ENCODE measurements at places on chromosomes 3 and 15.

GRCh38 chr15:34942363-34942762 is 27.2 kb downstream of the AQR start:
- H3K36me3 ChIP-seq = peaks cover 48% of the 10 kb centered on the region
- no peak overlapping the region for H3K27ac ChIP-seq
- DNase-seq = no peak
- H3K4me3 ChIP-seq = no peak overlapping the region

DNA sequence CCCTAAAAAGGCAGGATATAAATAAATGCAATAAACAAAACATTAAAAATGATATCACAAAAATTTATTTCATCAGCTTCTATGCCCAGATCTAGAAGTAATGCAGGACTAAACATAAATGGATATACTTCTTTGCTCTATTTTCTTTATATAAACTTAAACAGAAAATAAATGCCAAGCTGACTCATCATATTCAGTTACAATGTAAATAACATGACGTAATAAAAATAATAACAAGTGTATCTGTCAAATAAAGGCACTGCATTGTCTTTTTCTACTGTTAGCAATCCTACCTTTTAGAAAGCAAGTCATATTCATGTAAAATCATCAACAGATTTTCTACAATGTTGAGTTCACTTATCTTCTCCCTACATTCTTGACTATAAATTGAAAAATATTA is 61.6 kb downstream of the NEK10 start:
- H3K36me3 ChIP-seq = no peaks in the 10 kb centered on the region
- H3K27ac ChIP-seq = no peak overlapping the region
- DNase-seq = no peak
- H3K4me1 ChIP-seq = no peaks in the 10 kb centered on the region
- H3K27me3 ChIP-seq = no peaks in the 10 kb centered on the region

DNA sequence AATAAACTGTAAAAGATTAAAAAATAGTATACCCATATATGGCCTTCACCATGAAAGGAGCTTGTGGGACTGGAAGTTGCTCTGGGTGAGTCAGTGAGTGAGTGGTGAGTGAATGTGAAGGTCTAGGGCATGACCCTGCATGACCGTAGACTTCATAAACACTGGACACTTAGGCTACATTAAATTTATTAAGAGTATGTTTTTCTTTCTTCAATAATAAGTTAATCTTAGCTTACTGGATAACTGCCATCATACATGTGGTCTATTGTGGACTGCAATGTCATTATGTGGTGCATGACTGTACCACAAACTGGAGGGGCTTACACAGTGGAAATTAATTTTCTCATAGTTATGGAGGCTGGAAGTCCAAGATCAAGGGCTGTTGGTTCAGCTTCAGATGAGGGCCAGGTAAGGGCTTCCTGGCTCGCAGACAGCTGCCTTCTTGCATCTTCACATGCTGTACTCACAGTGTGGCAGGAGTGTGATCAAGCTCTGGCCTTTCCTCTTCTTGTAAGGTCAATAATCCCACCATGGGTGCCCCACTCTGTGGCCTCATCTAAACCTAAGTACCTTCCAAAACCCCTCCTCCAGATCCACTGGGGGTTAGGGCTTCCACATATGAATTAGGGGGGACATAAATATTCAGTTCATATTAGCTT is 40.8 kb upstream of the PRR23E start:
- H3K4me3 ChIP-seq = no peak overlapping the region
- H3K27ac ChIP-seq = no peak overlapping the region
- DNase-seq = no peak
- H3K27me3 ChIP-seq = no peaks in the 10 kb centered on the region
- no peaks in the 10 kb centered on the region for H3K4me1 ChIP-seq

DNA sequence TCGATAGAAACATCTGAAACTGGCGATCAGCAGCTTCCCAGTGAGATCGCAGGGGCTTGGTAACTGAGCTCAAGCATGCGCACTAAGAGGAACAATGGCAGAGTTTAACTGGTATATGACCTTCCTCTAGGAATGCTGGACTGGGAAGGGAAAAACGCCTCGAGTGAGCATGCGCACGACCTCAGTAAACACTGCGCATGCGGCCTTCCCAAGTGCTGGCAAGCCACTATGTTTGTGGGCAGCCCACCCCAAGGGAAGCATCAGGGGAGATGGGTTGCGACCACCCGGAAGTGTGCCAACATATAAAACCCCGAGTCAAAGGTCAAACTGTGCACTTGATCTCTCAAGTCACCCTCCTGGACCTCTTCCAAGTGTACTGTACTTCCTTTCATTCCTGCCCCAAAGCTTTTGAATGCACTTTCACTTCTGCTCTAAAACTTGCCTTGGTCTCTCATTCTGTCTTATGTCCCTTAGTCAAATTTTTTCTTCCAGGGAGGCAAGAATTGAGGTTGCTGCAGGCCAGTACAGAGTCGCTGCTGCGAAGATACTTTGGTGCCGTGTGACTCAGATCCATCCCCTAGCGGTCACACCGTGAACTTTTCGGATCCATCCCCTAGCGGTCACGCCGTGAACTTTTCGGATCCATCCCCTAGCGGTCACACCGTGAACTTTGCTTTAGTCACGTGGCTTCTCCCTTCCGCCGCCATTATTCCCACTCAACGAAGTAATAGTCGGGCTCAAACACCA is 243.3 kb downstream of the FAM43A start:
- H3K27me3 ChIP-seq = no peaks in the 10 kb centered on the region
- H3K36me3 ChIP-seq = no peaks in the 10 kb centered on the region
- no peaks in the 10 kb centered on the region for H3K4me1 ChIP-seq
- H3K4me3 ChIP-seq = no peak overlapping the region
- no peak overlapping the region for H3K27ac ChIP-seq

DNA sequence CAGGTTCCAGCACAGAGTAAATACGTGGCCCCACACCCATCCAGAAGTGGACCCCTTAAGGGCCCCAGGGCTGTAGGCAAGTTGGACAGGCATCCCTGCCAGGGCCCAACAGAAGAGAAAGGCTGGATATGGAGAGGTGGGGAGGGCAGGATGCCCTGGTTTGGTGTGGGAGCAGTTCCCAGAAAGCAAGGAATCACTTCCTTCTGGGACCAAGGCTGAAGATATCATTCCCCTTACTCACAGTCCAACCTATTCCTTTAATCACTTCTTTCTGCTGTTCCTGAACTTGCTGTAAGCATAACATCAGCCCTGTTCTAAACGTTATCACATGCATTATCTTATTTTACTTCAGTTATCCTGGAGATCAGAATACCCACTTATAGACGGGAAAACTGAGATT is 6.1 kb upstream of the MESP2 start:
- no peaks in the 10 kb centered on the region for H3K27me3 ChIP-seq
- DNase-seq = no peak
- no peaks in the 10 kb centered on the region for H3K4me1 ChIP-seq
- H3K27ac ChIP-seq = no peak overlapping the region

GRCh38 chr15:40226736-40227135 is 12.1 kb upstream of the PAK6 start:
- H3K4me3 ChIP-seq = no peak overlapping the region
- H3K27ac ChIP-seq = no peak overlapping the region
- DNase-seq = no peak
- no peaks in the 10 kb centered on the region for H3K36me3 ChIP-seq
- H3K27me3 ChIP-seq = no peaks in the 10 kb centered on the region
- no peaks in the 10 kb centered on the region for H3K4me1 ChIP-seq
